ENCODE measurements at places on chromosomes 6 and 20.

- no peak for DNase-seq
Measured at GRCh38 chr6:4287372-4287771, 152.0 kb upstream of the ECI2 start.

DNA sequence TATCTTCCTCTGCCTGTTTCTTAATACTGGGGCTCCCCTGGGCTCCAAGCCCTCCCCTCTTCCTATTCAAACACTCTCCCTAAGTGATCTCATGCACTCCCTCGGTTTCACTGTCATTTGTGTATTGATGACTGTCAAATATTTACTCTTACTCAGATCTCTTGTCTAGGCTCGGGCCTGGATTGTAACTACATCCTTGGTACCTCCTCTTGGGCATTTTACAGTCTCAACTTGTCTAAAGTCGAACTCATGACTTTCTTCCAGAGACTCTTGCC lies 189.4 kb upstream of the PRDM1 start:
- no peak for DNase-seq

DNA sequence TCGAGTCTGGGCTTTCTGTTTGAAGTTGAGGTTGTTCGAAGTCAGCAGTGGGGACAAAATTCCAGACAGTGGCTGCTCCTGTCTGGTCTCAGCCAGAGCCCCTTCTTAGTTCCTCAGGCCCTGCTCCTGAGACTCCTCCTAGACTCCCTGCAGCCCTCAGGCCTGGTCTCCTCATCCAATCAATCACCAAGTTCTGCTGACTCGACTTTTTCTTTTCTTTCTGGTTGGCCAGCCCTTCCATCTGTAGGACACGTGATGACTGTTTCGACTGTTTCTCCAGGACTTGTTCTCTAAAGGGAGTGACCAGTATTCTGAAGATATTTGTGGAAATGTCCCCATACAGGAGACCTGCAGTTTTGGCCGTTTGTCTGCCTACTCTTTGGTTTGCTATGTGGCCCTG lies 19.5 kb downstream of the PPP1R3G start:
- no peak for DNase-seq

GRCh38 chr20:41011551-41012067 lies 17.0 kb upstream of the TOP1 start:
- DNase-seq = peak; percentile 60

GRCh38 chr6:3913077-3913957 lies 64.1 kb downstream of the FAM50B start:
- no peak for DNase-seq

GRCh38 chr20:375265-375889 lies 5.2 kb upstream of the TRIB3 start:
- DNase-seq = no peak

All from suppressor macrophage treated with lipopolysaccharide for 4 hours (primary cell).